Jurkat, Clone E6-1 (cell line): ENCODE measurements at places on chromosomes 3 and 15.
A peak's percentile ranks its signal among the peaks of the same experiment; 100 is the strongest.

GRCh38 chr15:87873516-87873915, 383.0 kb downstream of the NTRK3 start:
- no peak for DNase-seq

- DNase-seq, result peak; percentile 32
Observed at GRCh38 chr3:163490119-163490518, 1588.2 kb downstream of the SI start.

- DNase-seq, result no peak
Observed at GRCh38 chr3:65578861-65579260, 459.9 kb downstream of the MAGI1 start.

DNA sequence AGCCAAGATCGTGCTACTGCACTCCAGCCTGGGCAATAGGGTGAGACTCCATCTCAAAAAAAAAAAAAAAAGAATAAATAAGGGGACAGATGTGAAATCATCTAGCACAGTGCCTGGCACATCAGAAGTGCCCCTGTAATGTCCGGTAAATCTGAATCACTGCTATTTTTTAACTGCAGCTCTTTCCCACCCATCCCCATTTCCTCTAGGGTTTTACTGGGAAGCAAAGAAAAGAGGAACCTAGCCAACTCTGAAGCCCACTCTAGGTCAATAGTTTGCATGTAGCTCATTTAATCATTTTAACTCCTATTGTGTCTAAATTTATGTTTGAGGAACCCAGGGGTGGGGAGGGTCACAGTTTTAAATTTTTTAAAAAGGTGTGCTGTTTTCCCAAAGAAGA, 26.0 kb downstream of the MAGI1 start:
- DNase-seq, result no peak

GRCh38 chr3:153640689-153641665, 479.0 kb downstream of the RAP2B start:
- DNase-seq, result no peak

- DNase-seq, result no peak
Observed at GRCh38 chr15:81133782-81134461, at the start of gene CFAP161. CFAP161 (plus strand) TSS chr15:81134270; CDS start chr15:81134330, 60 bp downstream.

- no peak for DNase-seq
Observed at GRCh38 chr15:57427367-57427821, 51.1 kb downstream of the CGNL1 start.

DNA sequence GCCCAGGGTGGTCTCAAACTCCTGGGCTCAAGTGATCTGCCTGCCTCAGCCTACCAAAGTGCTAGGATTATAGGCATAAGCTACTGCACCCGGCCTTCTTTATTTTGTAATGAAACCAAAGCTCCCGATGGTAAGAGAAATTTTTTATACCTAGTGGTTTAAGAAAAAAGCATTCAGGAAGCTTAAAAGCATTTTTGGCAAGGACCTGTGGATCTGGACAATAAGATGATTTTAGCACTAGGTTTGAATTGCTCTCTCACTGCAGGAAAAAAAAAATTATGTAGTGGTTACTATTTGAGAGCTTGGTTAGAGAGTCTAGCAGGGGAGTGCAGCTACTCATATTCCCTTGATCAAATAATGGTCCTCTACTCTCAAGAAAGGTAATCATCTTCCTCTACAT, 64.9 kb upstream of the PIK3R4 start:
- DNase-seq, result no peak

DNA sequence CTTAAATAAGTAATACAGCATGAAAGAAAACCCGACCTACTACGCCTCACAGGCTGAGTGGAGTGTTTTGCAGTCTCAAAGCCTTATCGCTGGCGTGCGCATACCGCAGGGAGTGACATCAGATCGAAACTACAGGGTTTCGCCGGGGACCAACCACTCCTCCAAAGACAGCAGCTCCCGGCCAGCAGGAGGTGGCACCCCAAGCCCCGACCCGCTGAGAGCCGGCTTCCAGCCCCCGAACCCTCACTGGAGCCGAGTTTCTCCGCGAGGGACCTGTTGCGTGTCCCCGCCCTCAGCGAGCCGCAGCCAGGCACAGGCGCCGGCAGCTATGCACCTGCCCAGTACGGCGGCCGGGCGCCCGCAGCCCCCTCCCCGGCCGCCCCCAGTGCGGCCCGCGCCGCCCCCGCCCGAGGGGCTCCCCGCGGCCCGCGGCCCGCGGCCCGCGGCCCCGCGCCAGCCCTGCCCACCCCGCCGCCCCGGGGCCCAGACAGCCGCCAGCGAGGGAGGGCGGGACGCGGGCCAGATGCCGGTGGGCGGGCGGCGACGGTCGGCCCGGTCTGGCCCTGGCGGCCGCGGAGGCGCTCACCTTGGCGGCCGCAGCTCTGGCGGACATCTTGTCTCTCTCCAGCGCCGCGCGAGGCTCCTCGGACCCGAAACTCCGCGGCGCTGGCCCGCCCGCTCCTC, 710 bp downstream of the TJP1 start:
- DNase-seq, result no peak

- DNase-seq, result no peak
Observed at GRCh38 chr15:65904301-65904700, 35.0 kb downstream of the RAB11A start.

- DNase-seq, result no peak
Observed at GRCh38 chr3:37326801-37327200, 152.4 kb upstream of the LRRFIP2 start.

- no peak for DNase-seq
Observed at GRCh38 chr3:146892041-146892440, 286.9 kb upstream of the PLSCR5 start.

DNA sequence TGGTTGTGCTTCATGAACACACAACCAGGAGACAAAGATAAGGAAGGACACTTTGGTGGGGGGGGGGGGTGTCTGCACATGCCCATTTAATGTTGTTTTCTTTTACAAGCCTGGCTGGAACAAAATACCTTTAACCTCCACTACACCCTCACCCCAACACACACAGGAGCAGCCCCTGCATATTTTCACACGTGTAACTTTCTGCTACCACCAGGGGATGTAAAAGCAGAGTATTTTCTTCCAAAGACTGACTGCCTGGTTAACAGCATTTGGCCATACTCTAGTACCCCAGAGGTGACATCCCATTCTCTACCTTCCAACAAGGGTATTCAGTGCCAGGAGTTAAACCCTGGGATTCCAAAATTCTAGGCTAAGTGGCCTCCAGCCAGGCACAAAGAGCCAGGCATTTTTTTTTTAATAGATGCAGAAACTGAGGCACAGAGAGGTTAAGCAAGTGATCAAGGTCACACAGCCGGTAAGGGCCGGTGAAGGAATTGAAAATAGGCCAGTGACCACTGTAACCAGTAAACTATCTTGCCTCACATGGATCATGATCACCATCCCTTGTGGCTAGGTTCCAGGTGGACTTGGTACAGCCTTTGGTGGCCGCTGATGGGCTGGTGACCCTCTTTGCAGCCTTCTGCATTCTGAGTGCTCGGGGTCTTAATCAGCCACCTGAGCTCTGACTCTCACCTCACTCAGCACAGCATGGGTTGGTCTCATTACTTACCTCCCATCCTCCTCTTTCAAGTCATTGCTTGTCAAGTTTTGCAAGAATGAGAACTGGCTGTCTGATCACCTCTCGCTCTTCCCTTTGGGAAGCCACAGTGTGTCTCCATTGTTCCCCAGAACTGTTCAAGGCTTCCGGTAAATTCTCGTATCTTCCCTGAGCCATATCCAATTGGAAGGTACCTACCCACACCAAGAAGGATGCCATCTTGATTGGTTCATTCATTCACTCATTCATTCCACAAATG, 20.4 kb downstream of the MAGI1 start:
- no peak for DNase-seq

DNA sequence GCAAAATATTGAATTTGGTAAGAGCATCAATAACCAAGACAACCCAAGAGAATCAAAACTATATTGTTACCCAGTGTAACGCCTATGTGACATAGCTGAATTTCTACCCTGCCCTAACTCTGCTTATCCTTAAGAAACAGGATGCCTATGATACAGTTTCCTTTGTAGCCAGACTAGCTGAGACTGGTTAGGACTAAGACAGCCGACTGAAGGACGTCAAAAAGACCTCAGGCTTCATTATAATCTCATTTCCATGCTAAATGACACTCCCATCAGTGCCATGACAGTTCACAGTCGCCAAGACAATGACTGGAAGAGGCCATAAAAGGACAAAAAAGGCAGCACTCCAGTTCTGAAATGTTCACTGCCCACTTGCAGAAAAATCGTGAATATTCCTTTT, 66.8 kb downstream of the GBE1 start:
- no peak for DNase-seq

DNA sequence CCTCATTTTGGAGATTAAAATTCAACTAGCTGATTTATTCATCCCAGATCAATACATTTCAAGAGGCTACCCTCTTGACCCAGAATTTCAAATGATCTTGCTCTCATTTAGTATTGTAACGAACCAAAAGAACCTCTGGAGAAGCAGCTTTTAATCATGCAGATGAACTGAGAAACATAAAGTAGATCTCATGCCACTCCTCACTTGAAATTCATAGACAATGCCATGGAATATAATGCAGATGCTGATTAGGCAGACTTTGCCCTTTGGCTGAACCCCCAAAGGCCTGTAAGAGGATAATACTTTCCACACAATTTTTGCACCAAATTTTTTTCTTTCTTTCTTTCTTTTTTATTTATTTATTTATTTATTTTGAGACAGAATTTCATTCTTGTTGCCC, 358.3 kb downstream of the NEK10 start:
- no peak for DNase-seq

DNA sequence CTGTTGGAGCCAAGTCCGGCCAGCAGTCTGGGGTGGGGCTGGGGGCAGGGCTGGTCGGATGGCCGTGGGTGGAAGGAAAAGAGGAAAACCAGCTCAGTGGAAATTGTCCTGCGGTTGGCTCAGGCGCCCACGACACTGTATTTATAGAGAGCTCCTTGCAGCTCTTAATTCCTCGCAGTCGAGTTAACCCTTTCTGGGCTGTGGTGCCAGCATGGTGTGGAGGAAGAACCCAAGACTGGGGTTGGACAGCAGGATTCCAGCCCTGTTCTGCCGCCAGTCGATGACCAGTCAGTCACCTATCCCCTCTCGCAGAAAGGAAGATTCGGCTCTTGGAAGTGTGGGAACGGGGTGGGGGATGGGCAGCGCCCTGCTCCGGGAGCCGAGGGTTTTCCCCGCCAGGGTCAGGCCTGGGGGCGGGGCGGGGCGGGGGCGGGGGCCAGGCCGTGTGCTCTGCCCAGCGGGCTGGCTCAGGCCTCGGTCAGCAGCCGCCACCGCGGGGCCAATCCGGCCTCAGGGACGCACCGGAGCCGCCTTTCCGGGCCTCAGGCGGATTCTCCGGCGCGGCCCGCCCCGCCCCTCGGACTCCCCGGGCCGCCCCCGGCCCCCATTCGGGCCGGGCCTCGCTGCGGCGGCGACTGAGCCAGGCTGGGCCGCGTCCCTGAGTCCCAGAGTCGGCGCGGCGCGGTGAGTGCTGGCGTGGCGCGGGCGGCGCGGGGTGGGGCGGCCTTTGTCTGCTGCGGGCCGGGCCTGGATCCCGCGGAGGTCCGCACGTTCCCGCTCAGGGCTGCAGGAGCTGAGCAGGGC, at the start of gene CD276:
TSS of gene CD276 (plus strand) at position 607 of the 804 bp plus-strand sequence. CDS start 15,257 bp downstream, outside the sequence.
- no peak for DNase-seq
